ENCODE measurements at places on chromosomes 6 and 20.

DNA sequence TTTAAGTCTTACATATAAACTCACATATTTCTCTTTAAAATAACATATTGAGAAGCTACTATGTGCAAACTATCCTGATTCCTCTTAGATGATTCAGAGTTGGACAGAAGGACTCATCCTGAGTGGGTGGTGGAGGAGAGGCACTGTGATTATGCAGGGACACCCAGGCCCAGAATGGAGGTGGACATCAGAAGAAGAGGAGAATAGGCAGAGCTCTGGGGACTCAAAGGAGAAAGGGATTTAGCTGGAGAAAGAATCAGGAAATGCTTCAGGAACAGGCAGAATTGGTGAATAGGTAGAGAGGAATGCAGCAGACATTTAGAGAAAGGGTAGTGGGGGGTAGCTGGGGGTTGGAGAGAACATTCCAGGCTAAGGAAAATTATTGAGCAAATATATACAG lies 17.4 kb downstream of the RCAN2 start:
- DNase-seq = no peak

DNA sequence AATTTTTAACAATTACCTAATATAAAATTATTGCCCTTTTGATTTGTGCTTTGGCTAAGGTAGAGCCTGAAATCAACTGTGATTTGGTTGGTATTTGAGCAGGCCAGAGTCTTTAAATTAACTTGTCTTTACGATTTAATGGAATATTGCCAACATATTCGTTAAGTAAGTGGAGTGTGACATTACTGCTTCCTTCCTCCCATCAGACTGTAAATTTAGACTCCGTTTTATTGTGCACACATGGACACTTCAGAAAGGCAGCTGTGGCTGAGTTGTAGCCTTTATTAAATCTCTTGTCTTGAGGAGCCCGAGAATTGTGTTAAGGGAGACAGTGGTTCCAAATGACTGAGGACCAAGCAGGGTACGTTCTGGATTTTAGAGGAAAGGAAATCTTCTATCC lies 57.4 kb downstream of the CAP2 start:
- DNase-seq = peak; percentile 33

DNA sequence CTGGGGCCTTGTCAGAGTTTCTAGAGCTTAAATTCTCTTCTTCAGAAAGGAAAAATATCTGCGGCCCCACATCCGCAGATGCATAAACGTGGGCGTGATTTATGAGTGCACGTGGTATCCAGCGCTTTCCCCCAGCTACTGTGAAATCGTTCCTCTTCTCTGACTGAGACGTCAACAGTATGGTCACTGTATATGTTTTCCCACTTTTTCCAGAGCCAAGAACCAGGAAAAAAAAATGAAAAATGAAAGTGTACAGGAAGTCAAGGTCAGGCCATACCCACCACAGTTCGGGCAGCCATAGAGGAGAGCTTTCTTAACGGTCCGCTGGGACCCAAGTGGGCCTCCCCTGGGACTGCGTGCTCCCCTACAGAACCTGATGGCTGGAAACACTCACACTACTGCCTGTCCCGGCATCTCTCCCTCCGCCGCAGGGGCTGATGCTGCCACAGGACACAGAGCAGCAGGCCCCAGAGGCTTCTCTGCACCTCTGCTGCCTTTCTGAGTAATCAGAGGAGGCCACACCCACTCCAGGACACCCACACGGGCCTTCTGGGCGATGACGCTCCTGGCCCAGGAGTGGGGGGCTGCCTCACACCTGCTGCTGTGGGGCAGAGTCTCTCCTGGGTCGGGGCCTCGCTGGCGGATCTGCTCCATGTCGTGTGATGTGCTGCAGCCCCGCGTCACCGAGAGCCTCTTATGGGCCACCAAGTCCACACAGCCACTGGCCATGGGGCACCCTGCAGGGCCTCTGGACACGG lies 16.4 kb upstream of the STX16 start:
- DNase-seq = peak; percentile 76

DNA sequence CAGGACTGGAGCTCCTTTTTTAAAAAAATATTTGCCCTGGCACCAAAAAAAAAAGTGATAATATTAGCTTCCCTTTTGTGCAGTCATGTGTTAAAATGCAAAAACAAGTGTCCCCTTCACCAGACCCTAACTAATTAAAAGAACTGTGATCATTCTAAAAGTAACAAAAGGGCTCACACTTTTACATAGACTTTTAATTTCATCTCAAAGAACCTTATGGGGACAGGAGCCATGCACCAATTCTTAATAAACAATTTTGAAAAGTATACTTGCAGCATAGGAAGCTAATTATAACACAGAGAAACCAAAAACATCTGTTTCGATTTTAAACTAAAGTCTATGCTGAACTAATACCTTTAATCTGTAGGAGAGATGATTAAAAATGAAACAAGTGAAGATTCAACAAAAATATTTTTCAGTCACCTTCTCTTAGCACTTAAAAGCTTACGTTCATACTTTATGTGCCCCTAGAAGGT lies 17.3 kb downstream of the STX7 start:
- no peak for DNase-seq

DNA sequence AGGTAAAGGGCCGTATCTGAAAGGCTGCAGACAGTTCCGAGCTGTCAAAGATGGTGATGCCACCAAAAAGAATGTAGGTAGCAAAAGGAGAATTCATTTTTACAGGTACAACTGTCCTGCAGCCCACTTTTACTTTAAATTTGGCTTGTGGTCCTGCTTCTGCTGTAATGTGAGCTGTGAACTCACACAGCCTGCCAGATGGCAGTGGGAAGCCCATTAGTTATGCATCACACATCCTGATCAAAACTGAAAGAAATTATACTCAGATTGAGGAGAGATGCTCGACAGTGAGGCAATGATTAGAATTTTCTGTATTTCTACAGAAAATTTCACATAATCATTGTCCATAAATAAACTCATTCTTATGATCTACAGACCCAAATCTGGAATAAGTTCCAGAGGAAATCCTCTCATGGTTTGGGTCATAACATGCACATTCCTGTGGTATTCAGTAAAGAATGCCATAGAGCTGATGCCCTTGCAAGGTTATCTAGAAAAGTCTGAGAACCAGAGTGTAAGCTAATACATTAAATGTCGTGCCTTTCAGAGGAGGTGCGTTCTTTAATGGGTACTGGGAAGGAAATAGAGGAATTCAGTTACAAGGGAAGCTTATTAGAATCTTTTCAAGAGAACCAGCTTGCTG lies 23.9 kb upstream of the E2F3 start:
- DNase-seq = no peak

DNA sequence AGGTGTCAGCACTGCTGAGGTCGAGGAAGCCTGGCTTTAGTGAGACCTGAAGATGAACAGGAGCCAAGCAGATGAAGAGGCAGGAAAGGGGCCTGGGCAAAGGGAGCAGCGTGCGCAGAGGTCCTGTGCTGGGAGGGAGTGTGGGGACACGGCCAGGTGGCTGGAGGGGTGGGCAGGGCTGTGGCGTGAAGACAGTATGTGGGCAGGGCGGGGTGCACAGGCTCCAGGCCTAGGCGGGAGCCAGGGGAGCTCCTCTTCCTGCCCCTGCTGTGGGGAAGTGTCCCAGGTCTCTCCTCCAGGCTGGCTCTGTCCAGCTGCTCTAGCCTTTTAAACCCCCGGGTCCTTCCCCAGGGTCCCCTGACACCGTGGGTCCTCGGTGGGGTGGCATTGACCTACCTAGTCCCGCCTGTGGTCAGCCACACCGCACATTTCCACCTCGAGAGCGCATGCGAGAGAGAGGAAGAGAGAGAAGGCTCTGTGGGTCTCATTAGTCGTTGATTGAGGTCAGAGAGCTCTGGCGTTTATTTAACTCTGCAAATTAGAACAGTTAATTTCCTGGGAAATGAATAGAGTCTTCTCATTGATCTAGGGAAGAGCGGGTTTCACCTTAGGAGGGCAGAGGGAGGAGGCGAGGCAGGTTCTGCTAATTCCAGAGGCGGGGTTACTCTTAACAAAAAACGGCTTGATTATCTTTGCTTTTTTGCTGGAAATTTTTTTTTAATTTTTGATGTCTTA lies 68.8 kb downstream of the CDH4 start:
- DNase-seq = no peak

- peak; percentile 72 for DNase-seq
Measured at GRCh38 chr6:110491644-110492317, 15.4 kb upstream of the SLC22A16 start.

DNA sequence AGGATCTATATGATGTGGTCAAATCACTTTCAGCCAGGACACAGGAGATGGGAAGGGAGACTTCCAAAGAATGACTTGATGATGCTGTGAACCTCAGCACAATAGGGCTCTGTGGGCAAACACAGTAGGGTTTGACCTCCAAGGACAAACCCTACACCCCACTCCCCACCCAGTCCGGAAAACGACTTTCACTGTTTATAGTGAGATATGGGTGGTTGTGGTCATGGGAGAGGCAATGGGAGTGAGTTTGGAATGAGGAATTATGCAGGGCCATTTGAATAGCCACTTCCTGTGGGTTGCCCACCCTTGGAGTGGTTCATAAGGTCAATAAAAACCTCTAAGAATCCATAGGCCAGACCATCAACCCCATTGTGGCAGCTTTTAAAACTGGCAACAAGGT lies 38.4 kb upstream of the PRND start:
- DNase-seq = no peak

DNA sequence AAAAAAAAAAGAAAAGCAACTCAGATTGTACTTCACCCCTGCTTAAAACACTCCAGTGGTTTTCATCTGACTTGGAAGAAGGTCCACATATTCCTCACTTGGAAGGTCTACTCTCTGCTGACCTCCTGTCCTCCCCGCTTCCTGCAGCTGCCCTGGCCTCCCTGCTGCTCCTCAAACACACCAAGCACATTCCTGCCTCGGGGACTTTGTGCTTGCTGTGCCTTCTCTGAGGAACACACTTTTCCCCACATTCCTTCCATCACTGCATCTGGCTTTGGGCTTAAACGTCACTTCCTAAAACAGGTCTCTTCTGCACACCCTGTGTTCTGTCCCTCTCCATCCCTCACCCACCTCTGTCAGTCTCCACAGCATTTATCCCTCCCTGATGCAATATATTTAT lies 4.9 kb upstream of the PDYN start:
- no peak for DNase-seq

GRCh38 chr20:50911716-50912115 lies 19.5 kb downstream of the ADNP start:
- no peak for DNase-seq

- no peak for DNase-seq
Measured at GRCh38 chr6:91088976-91089375, 502.1 kb upstream of the MAP3K7 start.

DNA sequence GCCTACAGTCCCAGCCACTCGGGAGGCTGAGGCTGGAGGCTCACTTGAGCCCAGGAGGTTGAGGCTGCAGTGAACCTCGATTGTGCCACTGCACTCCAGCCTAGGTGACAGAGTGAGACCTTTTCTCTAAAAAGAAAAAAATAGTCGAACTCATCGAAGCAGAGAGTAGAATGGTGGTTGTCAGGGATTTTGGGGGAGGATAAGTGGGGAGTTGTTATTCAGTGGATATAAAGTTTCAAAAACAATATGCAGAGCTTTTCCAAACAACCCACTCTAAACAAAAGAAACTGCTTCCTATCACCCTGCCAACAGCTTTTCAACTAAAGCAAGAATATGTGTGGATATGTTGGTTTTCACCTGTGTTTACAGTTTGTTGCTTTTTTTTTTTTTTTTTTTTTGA lies 11.6 kb upstream of the MAK start:
- DNase-seq = no peak

- no peak for DNase-seq
Measured at GRCh38 chr6:117351521-117351920, 74.2 kb downstream of the ROS1 start.

- peak; percentile 7 for DNase-seq
Measured at GRCh38 chr6:140073456-140073855, 699.0 kb upstream of the CITED2 start.

DNA sequence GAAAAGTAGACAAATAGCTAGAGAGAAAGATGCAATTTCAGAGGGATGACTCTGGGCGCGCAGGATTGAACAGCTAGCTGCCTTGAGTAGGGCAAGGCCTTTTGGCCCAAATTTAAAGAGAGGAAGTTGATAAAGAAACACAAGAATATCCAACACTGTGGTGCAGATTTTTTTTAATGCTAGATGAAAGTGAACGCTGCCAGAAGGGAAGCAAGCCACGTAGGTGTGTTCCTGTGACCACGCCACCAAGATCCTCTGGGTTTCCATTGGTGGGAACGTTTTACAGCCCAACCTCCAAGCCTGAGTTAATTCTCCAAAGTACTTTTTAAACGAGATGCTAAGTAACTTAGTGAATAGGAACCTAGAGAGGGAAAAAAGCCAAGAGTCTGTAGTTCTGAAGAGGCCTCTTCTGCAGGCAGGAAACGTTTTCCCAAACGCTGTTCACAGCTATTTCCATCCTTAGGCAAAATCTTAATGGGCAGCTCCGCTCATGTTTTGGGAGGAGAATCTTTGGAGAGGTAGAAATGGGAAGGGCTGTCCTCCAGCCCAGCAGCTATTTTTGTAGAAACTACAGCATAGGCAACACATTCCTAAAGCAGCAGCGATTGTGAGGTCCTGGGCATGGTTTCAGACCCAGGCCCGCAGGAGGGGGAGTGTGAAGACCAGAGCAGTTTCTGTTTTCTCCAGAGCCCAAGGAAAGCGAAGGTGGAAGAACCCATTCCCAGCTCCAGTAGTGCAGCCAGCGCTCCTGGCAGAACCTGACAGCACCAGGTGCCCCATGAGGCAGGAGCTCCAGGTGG lies 8.2 kb downstream of the LY86 start:
- DNase-seq = no peak

DNA sequence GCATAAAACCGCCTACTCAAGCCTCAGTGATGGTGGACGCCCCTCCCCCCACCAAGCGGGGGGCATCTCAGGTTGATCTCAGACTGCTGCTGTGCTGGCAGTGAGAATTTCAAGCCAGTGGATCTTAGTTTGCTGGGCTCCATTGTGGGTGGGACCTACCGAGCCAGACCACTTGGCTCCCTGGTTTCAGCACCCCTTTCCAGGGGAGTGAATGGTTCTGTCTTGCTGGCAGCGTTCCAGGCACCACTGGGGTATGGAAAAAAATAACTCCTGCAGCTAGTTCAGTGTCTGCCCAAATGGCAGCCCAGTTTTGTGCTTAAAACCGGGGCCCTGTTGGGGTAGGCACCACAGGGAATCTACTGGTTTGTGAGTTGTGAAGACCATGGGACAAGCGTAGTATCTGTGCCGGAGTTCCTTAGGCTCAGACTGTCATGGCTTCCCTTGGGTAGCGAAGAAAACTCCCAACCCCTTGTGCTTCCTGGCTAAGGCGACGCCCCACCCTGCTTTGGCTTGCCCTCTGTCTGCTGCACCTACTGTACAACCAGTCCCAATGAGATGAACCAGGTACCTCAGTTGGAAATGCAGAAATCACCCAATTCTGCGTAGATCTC lies 1334.5 kb upstream of the ADGRB3 start:
- no peak for DNase-seq

- no peak for DNase-seq
Measured at GRCh38 chr6:142414462-142415250, 112.8 kb downstream of the ADGRG6 start.

DNA sequence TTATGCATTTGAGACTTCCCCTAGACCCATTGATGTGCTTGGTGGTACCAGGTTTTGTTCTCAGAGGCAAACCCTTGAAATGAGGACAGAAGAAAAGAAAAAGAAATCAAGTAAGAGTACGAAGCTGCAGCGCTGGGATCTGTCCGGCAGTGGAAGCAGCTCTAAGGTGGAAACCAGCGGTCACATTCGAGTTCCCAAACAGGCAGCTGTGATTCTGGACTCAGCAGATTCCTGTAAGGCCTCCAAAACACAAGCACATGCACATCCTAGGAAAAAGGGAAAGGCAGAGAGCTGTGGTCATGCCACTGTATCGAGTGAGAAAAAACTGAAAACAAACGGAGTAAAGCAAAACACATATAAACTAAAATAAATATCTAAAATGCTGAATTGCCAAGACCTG lies 4.5 kb downstream of the FAM217B start:
- no peak for DNase-seq

- no peak for DNase-seq
Measured at GRCh38 chr6:70309243-70309642, 6.4 kb upstream of the COL9A1 start.
